ENCODE measurements at places on chromosomes 13 and 19.

GRCh38 chr19:30935146-30935545, 414.1 kb downstream of the TSHZ3 start:
- no peak for DNase-seq

- no peak for DNase-seq
These were observed 13.3 kb upstream of the ACP7 start for GRCh38 chr19:39070888-39071287.

DNA sequence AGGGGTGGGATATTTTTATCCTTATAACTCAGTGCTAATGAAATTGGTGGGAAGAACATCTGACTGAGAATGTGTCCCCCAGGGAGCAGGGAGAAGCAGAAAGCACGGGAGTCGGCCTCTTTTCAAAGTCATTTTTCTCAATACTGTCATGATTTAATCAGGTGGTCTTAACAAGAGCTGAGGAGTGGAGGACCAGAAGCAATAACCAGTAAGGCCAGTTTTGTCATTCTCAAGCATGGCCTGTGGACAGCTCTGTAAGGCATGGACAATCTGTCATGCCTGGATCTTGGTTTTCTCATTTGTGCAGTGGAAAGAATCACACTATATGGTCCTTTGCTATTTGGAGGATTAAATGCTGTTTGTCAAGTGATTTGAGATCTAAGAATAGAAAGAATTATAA, 99.7 kb downstream of the TNFSF11 start:
- DNase-seq, result no peak

DNA sequence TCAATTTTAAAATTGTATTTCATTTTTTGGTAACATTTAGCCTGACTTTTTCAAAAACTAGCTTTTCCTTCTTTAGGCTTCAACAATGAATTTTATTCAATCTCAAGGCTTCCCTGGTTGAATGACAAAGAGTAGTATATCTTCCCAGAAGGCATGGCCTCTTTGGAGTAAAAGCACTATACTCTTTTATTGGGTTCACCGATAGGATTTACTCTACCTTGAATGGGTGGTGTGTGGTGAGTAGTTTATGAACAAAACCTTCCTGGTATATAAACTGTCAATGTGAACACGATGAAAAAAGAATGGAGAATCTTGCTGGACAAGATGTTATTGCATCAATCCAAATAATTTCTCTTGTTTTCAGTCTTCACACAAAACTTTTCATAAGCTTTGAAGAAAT, 167.7 kb downstream of the DACH1 start:
- no peak for DNase-seq

- no peak for DNase-seq
These were observed 9.9 kb downstream of the LRFN1 start for GRCh38 chr19:39310558-39311311.

DNA sequence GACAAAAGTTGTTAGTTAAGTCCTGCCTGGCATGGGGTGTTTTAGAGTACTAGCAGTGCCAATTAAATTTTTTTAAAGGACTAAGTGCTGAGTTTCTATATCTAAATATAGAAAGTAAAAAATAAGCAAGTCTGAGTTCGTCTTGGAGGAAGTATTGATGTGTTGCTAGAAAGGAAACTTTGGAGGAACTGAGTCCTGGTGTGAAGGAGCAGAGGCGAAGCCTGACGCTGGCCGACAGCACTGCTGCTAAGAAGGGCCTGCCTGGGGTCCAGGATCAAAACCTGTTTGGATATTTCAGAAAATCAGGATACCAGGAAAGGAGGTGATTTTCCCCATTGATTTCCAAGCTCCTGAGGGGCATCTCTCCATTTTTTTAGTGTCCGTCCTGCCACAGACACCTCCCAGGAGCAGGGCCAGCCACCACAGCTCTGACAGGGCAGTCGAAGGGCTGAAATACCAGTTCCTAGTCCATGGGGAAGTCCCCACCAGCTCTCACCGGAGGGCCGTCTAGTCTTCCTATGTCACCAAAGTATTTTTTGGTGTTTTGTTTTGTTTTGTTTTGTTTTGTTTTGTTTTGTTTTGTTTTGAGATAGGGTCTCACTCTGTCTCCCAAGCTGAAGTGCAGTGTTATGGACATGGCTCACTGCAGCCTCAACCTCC, 38.2 kb upstream of the NPAS1 start:
- DNase-seq, result no peak

- no peak for DNase-seq
These were observed 15.5 kb downstream of the FRY start for GRCh38 chr13:32047088-32047487.

- DNase-seq, result no peak
These were observed 527 bp upstream of the EMC10 start for GRCh38 chr19:50475736-50476223.

GRCh38 chr19:45451131-45451849, 16.5 kb upstream of the FOSB start:
- peak; percentile 52 for DNase-seq

DNA sequence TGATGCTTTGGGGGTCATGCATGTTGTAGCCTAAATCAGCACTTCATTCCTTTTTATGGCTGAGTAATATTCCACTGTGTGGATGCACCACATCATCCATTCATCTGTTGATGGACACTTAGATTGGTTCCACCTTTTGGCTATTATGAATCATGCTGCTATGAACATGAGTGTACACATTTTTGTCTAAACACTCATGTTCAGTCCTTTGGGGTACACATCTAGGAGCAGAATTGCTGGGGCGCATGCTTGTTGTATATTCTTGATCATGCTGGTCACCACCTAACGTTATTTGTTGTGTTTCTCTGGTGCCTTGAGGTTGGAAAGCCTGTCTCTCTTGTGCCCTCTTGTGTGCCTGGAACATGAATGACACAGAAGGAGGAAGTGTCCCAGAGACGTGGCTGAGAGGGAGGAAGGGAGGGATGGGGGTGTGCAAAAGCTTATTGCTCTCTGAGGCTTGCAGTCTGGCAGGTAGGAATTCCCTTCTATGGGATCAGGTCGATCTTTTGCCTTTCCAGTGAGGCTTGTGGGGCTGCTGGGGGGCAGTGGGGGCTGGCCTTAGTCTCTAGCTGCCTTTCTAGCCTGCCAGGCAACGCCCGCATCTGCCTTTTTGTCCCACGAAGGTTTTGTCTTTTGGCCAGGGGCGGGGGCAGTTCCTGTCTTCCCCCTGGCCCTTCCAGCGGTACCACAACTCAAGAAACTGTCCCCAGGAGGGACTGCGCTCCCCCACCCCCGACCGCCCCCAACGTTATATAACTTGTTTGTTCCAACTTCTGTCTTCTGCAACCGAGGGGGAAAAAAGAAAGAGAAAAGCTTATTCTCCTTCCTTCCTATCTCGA, 7.6 kb downstream of the KLHL26 start:
- no peak for DNase-seq

- no peak for DNase-seq
These were observed 34.9 kb downstream of the N4BP2L2 start for GRCh38 chr13:32503727-32504126.

DNA sequence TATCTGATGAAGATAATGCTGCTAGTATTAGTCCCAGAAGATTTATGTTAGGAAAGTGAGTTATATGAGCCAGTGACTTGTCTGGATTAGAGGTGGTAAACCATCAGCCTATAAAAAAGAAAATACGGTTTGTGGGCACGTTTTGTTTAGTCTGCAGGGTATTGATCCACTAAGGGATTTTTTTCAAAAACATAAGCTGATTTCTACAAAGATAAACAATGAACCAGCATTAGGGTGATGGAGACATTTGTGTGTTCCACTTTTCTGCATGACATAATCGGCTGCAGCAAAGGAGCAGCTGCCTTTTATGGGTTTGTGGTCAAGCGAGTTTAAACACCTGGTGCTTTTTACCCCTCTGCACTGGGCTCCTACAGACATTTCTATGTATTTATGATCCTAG, 836.4 kb upstream of the GPC6 start:
- DNase-seq, result no peak

DNA sequence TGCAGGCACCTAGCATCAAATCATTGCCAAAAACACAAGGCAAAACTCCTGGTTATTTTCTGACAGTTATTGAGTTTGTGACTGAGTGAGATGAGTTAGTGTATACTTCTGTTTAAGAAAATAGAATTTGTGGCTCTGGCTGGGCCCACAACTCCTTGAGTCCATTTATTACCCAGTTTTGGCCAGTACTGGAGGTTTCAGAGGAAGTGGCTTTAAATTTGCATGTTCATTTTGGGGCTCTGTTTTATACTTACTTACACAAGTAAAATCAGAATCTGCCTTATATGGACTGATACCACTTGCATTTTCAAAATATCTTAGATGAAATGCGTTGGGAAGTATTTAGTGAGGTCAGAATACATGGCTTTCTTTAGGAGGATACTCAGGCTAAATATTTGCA, 29.0 kb downstream of the TNFSF11 start:
- no peak for DNase-seq

DNA sequence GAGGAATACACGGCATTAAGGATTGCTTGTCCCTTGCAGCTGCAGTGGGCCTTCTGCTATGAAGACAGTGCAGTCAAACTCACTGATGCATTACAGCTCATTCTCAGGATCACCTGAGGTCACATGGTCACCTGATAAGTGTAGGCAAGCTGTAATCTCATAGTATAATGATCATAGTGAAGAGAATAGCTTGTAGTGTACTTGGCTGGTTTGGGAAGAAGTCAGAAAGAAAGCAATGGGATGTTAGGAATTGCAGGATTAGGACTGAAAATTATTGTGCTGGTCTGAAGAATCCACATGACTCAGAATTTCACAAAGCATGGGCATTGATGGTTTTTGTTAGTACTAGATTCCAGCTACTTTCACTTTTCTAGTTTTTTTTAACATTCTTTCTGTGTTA, 76.7 kb downstream of the MBNL2 start:
- no peak for DNase-seq

- DNase-seq, result no peak
These were observed 166.8 kb downstream of the DCT start for GRCh38 chr13:94312511-94313216.

DNA sequence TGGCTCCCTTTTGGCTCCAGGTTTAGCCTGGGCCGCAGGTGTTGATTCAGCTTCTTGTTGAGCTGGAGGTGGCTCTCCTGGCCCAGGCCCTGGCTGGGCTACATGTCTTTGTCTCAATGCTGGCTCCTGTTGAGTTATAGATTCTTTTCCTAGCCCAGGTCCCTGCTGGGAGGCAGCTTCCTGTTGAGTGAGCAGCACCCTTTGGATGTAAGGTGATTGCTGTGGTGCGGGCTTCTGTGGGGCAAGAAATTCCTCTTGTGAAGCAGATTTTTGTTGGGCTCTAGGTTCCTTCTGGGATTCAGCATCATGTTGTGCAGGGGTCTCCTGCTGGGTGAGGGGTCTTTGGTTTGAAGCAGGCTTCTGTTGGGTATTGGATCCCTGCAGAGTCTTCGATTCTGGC, 545 bp downstream of the LIPE start:
- DNase-seq, result no peak

- DNase-seq, result no peak
These were observed 6.3 kb upstream of the ZNF175 start for GRCh38 chr19:51564791-51565190.

GRCh38 chr13:111184458-111185401, 69.6 kb downstream of the ARHGEF7 start:
- DNase-seq, result peak; percentile 55

DNA sequence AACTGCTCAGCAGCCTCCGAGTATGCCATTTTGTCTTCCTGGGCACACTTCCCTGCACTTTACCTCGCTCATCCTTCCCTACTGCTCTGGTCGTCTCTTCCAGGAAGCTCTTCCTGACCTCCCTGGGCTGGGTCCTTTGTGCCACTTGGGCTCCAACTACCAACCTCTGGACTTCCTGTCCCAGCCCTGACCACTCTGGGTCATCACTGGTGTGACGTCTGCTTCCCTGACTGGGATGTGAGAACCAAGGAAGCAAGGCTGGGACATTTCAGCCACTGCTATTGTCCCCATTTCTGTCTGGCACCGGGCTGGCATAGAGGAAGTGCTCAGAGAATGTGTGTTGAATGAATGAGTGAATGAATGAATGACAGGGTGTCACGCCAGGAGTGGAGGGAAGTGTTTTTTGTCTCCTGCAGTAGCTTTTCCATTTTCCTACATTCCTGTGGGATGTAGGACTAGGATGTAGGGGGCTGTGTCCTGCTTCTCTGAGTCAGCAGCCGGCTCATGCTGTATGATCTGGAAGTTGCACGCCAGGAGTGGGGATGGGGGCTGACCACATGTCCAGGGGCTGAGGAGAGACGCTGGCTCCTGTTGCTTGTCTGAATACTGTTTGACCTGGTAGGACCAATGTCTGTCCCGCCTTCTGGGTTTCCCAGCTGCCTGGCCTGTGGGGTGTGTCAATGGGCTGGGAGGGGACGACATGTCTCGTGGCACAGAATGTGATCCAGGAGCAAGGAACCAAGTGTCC, 14.7 kb downstream of the NOVA2 start:
- no peak for DNase-seq

DNA sequence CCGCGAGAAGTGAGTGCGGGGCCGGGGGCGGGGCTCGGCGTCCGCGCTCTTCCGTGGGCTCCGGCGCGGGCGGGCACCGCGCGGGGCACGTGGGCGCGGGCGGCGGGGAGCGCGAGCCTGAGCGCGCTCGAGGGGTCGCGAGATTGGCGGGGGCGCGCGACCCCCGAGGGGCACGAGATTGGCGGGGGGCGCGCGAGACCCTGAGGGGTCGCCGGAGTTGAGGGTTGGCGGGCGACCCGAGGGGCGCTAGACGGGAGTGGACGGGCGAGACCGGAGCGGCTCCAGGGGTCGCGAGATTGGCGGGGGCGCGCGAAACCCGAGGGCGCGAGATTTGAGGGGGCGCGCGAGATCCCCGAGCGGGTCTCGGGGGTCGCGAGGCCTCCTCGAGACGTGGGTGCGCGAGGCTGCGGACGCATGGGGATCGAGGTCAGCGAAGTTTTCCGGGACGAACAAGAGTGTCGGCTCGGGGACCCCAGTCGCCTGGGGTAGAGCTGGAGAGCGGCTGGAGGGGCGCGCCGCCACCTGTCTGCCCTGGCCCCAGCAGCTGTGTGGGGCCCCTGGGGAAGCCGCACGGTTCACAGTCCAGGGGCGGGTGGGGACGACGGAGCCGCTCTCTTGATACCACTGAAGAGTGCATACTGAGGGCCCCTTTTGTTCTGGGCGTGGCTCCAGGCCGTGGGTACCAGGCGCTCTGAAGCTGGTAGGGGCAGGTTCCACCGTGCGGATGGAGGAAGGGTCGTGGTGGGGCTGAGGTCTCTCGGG, 682 bp downstream of the SSBP4 start:
- peak; percentile 61 for DNase-seq

GRCh38 chr19:641702-642101, 2.0 kb downstream of the FGF22 start:
- DNase-seq, result no peak

- no peak for DNase-seq
These were observed 754 bp downstream of the MAMSTR start for GRCh38 chr19:48718711-48719231.
